ENCODE measurements at places on chromosomes 11 and 22.

DNA sequence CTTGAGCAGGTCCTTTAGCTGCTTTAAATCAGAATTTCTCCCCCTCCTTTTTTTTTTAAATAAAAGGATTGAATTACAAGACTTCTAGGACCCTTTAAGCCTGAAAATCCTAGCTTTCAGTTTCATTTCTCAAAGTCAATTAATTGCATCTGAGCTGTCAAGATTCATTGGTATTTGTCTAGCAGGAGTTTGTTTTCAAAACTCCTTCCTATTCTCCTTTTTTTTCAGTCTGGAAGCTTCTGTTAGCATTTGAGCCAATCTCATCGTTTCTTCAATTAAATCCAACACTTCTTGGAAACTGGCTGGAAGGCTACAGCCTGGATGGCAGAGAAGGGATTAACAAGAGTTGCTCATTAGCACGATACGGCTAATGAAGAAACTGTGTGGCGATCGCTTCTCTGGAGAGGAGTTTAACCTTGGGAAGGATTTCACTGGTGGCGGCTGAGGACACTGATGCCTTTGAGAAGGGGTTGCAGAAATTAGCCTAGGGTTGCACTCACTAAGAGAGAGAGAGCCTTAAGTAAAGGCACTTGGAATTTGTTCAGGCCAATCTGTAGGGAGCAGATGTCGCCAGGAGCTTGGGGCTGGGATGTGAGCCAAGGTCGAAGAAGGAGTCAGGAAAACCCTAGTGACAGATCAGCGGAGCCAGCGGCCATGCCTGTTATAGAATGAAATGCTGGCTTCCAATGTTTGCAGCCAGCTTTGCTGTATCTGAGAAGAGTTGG, 43.8 kb upstream of the API5 start:
- no peak for DNase-seq

- DNase-seq = no peak
Measured at GRCh38 chr22:30573594-30574094, 821 bp downstream of the GAL3ST1 start.

DNA sequence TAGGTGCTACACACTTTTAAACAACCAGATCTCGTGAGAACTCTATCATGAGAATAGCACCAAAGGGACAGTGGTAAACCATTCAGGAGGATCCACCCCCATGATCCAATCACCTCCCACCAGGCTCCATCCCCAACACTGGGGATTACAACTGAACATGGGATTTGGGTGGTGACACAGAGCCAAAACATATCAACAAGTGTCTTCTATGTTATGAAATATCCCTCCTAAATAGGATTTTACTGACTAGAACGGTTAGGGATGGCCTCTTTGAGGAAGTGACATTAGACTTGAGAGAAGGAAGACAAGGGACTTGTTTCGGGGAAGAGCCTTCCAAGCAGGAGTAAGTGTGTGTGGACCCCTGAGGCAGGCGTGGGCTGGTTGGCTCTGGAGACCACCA, 11.9 kb upstream of the MRPL11 start:
- no peak for DNase-seq

GRCh38 chr22:25120761-25121212, 78.9 kb upstream of the CRYBB3 start:
- no peak for DNase-seq

GRCh38 chr22:24189249-24190158, 8.2 kb downstream of the SUSD2 start:
- DNase-seq = no peak

- no peak for DNase-seq
Measured at GRCh38 chr22:24822471-24822870, 16.5 kb downstream of the SGSM1 start.

- no peak for DNase-seq
Measured at GRCh38 chr11:69089258-69089657, 40.5 kb downstream of the TPCN2 start.

DNA sequence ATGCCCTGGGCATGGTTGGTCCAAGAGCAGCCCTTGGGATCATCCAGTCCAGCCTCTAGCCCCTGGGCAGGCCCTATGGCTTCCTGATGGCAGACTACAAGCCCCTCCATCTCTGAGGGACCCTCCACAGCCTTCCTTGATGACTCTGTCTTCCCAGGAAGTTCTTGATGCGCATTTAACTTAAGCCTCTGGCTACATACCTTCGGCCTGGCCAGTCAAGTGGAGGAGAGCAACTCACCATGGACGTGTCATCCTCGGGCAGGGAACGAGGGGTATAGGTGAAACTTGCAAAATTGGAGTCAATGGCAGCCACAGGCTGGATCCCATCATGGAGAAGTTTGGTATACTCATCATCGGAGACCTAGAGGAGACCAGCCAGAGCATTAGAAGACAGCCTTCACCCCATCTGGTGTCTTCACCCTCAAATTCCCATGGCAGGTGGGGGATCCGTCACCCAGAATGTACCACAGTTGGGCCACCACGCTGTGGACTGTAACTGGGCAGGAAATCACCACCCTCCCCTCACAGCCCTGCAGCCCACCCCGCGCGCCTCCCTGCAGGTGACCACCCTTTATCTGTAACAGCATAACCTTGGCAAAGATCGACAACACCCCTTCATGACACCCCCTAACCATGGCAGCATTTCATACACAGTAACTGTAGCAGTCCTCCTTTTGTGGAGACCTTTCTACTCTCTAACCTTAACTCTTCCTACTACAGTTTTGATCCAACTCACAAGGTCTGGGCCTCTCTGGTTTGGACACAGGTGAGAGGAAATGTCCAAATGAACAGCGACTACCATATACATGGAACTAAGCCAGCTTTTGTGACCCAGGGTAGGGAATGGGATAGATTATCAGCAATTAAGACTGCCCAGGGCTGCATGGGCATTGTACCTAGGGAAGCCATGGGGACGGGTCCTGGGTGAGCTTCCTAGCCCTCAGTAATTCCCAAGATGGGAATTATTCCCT, 91.7 kb downstream of the PDE2A start:
- no peak for DNase-seq

DNA sequence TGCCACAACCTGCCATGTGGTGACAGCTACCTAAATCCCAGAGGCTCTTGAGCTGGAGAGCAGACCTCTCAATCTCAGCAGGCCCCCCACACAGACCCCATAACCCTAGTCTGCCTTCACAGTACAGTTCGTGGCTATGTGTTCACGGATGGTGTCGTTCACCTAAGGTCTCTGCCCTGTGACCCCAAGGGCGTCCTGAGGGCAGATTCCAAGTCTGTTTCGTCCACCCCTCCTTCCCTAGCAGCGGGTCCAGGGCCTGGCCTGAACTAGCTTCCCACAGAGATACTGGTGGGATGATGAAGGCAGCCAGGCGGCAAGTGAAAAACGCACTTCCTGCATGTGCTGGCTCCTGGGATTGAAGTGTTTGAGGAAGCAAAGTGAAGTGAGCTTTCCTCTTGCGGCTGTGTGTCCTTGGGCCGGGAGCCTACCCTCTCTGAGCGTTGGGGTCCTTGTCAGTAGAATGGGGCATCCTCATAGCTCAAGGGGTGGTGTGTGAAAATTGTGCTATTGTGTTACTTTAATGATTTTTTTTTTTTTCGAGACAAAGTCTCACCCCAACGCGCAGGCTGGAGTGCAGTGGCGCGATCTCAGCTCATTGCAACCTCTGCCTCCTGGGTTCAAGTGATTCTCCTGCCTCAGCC, 70.1 kb downstream of the LRP5 start:
- no peak for DNase-seq

DNA sequence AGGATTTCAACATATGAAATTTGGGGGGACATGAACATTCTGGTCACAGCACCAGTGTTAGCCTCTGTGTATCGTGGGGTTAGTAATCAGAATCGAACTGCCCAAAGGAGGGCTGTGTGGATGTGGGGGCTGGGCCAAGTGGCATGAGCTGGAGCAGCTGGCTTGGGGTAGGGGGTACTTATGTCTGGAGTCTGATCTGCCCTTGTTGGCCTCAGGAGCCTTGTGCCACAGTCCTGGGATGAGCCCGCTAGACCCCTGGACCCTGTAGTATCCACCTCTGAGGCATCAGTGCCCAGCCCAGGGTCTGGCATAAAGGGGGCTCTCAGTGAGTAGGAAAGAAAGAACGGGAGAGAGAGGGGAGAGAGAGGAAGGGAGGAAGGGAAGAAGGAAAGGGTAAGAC, 67.3 kb downstream of the LRRC32 start:
- DNase-seq = no peak

- no peak for DNase-seq
Measured at GRCh38 chr11:63682066-63683021, 1.0 kb downstream of the RTN3 start.

- DNase-seq = no peak
Measured at GRCh38 chr11:72716290-72716689, 35.9 kb downstream of the ARAP1 start.

DNA sequence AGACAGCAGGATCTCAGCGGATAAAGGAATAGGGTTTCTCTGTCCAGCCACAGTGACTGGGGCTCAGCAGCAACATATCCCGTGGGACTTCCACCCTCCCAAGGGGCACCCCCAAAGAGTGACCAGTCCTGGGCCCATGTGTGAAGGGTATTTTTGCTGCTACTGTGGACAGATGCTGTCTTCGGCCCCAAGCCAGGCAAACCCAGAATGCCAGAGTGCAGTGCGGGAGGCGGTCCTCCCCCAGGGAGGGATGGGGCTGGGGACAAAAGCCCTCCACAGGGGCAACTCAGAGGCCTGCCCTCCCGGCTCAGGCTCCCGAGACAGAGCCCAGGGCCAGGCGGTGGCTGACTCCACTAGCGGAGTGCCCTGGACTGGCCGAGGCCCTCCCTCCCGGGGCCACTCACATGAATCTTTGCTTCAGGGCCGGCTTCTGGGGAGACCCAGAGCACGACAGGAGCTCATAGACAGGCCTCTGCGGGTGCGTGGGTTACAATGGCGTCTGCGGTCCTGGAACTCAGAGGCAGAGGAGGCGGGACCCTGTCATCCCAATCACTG, 34.7 kb upstream of the WNT7B start:
- no peak for DNase-seq

DNA sequence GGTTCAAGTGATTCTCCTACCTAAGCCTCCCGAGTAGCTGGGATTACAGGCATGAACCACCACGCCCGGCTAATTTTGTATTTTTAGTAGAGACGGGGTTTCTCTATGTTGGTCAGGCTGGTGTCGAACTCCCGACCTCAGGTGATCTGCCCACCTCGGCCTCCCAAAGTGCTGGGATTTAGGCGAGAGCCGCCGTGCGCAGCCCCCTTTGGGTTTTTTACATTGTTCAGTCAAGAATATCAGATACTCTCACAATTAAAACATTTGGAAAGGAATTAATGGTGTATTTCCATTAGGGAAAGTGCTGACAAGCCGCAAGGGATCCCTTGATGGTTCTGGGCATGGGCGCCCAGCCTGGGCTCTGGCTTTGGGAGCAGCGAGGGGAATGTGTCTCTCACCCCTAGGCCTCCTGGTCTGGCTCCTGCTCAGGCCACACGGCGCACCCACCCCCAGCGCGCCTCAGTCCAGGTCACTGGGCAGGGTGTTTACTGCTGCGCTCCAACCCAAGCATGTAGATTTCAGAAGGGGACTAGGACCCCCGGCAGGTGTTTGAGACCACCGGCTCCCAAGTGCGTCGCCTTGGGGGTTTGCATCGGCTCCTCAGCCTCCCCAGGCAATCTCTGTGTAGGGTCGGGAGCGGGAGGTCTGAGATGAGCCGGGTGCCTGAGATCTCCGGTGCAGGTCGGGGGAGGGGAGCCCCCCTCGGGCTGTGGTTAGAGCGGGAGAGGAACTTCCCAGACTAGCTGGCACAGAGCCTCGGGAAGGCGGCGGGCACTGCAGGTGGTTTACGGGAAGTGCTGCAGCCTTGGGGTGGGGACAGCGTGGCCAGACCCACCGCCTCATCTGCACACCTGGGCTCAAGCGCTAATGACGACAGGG, 809 bp upstream of the IRF7 start:
- no peak for DNase-seq

DNA sequence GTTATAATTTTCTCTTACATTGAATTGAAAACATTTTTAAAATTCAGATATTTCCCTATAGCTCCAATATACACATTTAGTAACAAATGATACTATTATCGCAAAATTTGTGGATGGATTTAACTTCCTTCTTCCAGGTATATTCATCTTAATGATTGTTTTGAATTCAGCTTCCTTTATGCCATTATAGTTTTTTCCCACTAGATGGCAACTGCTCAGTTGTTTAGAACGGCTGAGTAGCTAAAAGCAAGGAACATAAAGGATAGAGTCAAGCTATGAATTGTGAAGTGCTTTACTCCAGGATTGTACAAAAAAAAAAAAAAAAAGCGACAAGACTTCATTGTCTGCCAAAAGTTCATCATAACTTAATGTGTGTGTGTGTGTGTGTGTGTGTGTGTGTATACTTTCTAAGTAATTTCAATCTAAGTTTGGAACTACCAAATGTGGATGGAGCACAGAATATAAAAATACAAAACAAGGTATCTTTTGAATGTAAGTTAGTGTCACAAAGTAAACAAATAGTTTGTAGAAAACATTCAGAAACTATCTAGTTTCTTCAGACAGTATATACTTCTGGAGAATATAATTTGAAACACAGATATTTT, 846.4 kb downstream of the DLG2 start:
- no peak for DNase-seq

- no peak for DNase-seq
Measured at GRCh38 chr11:77124041-77124440, 4.0 kb upstream of the MYO7A start.

GRCh38 chr22:40289991-40290459, 56.3 kb upstream of the ADSL start:
- DNase-seq = peak; percentile 21

GRCh38 chr11:86678823-86679222, 6.4 kb upstream of the ME3 start:
- no peak for DNase-seq

DNA sequence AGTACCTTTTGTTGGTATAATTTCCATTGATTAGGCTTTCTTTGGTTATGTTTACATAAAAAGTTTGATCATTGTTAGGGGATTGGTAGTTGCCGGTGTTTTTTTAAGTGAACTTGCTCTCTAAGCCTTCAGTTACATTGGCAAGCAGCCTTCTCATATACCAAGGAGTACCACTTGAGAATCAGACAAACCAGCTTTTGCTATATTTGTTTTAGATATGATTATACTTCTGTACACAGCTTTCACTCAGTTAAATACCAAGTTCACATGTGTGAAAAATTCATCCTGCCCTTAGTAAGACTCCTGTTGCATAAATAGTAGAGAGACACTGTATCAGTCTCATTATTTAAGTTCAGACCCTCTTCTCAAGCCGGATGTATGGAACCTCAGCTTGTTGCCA, 22.4 kb downstream of the ALKBH3 start:
- DNase-seq = no peak

DNA sequence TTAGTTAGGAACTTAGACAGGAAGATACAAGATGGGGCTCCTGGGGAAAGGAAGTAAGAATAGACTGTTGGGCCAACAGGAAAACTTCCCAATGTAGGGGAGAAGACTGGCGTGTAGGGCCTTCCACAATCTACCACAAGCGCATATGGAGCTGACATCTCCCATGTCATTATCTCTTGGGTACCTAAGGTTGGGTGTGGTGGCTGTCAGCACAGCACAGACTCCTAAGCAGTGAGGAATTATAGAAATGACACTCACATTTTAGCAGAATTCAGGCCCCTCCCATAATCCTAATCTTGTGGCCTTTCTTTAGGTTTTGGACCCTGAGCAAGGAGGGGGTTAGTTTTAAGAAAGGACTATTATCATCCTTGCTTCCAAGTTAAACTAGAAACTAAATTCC, 11.6 kb downstream of the TRIM21 start:
- no peak for DNase-seq

- no peak for DNase-seq
Measured at GRCh38 chr11:65879617-65880016, at the start of gene CTSW. TSS of gene CTSW (plus strand) at chr11:65879837. CDS start at chr11:65879855, 18 bp downstream.

- peak; percentile 41 for DNase-seq
Measured at GRCh38 chr22:24503137-24503842, 8.2 kb downstream of the UPB1 start.

GRCh38 chr11:130725421-130726233, 190.7 kb downstream of the SNX19 start:
- DNase-seq = no peak

GRCh38 chr11:114377612-114378267, 22.6 kb downstream of the C11orf71 start:
- DNase-seq = no peak

Measured in stimulated activated CD8-positive, alpha-beta memory T cell treated with anti-CD3 and anti-CD28 coated beads, Interleukin-7, amount 100 ng/mL, for 1 hour (primary cell).